ENCODE measurements at places on chromosomes 4 and X.
A peak's percentile ranks its signal among the peaks of the same experiment; 100 is the strongest.

DNA sequence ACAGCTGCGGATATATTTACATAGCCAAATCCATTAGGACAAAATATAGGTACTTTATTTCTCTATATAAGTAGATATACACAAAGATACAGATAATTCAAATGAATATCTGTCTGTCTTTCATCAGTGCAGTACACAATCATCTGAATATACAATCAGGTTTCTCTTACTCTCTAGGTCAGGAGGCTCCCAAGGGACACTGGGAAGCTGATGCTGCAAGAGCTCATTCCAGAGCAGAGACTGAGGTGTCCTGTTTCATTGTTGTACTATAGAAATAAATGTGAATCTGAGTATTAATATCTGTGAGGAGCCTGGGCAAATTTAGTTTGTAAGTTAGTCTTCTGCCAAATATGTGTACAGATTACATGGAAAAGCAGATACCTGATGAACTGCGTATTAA is 4.2 kb downstream of the TLL1 start:
- no peak for DNase-seq

GRCh38 chr4:108072300-108072699 is 82.6 kb downstream of the HADH start:
- DNase-seq = peak; percentile 43

- DNase-seq = no peak
These were observed 29.4 kb downstream of the ARAP2 start for GRCh38 chr4:36214735-36215485.

DNA sequence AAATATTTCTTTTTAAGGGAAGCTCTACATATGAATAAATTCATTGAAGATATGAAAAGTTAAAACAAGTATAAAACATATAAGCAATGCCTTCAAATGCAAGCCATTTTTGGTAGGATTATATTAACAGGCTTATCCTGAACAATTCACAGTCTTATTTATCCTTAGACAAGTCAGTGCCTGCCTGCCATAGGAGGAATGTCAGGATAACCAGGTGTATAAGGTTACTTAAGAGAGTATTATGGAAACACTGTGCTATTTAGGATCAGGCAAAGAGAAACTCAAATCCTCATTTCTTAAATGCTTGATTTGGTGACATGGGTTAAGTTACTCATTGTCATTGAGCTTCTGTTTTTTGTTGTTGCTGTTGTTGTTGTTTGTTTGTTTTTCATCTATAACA is 2029.9 kb upstream of the AGA start:
- no peak for DNase-seq

GRCh38 chrX:1190596-1191145 is 21.8 kb downstream of the CRLF2 start:
- no peak for DNase-seq

- DNase-seq = no peak
These were observed 112.0 kb upstream of the NDP start for GRCh38 chrX:44085209-44085608.

GRCh38 chr4:76023389-76023788 is at the start of gene CXCL10:
TSS of gene CXCL10 (minus strand) at chr4:76023497. CDS start at chr4:76023431, 66 bp downstream.
- peak; percentile 67 for DNase-seq

DNA sequence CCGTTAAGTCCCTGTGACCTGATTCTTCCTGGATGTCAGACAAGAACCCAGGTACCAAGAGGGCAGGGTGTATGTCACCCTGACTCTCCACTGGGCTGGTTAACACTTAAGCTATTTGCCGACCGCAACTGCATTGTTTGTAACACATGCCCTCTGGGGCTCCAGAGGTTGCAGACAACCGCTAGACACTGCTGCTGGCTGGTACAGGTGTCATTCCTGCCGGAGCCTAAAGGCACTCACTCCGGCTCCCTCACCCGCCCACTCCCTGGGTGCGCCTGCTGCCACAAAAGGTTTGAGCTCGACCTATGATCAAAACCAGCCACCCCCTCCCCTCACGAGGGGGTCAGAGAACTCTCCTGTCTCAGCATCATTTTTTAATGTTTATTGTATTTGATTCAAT is 208.2 kb downstream of the FAT4 start:
- DNase-seq = no peak

DNA sequence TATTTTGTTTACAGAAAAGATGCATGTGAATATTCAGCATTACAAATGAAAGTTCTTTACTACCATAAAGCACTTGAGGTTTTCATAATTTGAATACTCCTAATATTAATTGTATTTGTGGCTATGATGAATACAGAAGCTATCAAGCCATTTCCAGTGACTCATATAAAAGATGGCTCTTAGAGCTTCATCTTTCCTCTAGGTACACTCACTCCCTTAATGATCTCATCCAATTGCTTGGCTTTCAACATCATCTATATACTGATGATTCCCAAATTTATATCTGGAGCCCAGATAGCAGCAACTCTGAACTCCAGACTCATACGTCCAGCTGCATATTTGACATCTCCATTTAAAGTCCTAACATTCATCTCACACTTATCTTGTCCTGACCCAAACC is 183.4 kb upstream of the FAM241A start:
- no peak for DNase-seq

DNA sequence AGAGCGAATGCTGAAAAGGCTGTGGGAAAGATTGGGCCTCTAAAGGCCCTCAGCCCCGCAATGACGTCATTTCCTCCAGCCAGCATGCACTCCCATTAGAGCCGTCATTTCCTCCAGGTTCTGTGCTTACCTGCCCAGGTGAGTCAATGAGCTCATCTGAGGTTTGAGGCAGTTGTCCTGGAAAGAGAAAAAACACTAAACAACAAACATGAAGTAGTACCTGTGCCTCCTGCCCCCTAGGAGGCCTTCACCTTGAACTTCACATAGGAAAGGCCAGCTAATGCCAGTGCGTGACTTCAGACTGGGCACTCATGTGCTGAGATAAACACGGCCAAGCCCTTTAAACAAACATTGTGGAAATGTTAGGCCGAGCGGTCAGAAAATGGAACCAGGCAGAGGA is 55.9 kb downstream of the FHDC1 start:
- no peak for DNase-seq

DNA sequence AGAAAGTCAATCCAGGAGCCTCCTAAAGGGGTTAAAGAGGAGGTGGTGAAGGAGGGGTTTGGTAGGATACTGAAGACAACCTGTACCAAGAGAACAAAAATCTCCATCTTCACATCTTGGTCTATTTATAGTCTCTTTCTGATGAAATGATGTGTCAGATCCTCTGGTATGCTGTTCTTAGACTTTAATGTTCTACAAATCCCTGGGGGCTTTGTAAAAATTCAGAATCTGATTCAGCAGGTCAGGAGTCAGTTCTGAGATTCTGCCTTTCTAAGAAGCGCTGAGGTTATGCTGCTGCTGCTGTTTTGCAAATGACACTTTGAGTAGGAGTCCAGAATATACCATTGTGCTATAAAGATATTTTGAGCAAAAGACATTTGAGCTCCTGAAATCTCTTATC is 172.9 kb upstream of the GLRA2 start:
- no peak for DNase-seq

DNA sequence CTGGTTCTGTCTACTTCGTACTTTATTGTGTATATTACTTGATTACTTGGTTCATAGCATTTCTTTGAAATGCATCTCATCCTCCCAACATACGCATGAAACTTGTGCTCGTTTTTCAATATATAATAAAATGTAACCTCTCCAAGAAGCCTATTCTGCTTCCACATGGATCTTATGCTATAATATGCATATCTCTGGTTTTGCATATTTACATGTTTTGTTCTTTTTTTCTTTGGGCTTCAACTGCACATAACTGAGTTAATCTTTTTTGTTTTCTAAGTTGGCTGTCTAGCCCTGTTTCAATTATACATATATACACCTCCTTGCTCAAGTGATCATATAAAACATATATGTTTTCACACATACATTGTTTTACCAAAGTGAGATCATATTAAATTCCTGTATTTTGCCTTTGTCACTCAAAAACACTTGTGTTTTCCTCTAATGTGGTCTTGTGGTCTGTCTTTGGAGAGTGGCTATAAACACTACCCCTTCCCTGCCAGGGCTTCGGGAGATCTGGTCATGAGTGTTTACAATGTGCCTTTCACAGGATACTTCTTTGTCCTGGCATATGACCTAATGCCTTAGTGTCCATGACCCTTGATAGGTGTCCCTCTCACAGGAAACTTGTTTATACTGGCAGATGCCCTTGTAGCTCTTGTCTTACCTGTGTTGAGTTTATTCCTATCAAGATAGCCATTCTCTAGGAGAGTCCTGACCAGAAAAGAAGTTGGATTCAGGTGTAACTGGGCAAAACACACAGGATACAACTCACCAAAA is 17.6 kb downstream of the USP53 start:
- no peak for DNase-seq

DNA sequence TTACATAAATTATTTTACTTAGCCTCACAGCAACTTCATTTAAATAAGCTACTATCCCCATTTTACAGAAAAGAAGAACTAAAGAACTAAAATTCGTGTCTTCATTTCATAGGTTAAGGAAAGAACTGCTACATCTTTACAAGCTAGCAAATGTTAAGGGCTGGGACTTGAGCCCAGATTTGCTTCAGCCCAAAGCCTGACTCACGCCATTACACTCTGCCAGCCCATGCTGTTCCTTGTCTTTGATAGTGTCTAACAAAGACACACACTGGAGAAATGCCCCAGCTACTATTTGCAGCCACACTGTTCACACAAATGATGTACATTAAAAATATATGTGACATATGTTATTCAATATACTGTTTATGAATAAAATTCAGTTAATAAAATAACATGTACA is 29.0 kb upstream of the ERVMER34-1 start:
- DNase-seq = no peak

DNA sequence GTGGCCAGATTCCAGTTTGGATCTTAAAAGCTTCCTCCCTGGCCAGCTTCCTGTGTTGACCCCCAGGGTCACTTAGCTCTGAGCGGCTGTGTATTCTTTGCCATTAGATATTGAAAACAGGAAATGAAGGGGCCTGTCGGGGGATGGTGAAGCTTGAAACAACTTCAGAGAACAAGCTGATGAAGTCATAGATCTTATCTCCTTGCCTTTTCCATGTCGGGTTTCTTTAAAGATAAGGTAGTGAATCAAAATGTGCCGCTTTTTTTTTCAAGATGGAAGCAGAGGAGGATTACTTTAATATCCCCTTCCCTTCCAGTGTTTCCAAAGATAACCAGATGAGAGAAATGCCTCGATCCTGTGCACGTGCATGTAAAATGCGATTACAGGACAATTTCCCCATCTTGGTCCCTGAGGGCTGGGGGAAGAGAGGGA is 508.5 kb downstream of the MID1IP1 start:
- no peak for DNase-seq

DNA sequence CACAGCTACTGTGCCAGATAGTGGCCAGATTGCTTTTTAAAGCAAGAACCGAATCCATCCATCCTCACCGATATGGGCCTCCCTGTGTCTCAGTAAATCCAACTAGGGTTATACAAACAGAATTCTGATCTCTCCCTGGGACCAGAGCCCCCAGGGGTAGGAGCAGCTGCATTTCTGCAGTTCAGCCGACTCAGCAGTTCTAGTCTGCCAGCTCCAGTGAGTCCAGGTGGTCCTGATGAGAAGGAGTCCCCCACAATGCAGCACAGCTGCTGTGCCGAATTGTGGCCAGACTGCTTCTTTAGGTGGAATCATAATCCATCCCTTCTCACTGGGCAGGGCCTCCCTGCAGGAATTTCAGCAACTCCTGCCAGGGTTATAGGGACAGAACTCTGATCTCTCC is 532.9 kb downstream of the ACTRT1 start:
- no peak for DNase-seq

- DNase-seq = no peak
These were observed 1.7 kb downstream of the GDPD2 start for GRCh38 chrX:70424801-70425200.

DNA sequence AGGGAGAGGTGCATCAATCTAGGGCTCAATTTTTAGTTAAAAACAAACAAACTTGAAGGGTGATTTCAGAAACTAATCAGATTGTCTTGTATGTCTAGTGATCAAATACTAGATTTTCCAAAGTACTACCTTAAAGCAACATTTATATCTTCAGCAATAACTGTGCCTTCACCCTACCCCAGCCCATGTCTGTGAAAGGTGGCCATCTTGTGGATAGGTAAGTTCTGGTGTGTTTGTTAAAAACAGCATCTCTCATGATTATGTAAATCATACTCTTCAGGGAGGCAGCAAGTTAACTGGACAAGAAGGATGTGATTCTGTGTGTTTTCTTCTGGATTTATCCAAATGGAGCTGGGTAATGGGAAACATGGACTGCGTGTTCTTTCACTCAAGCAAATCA is 81.4 kb upstream of the ACSL1 start:
- DNase-seq = no peak

DNA sequence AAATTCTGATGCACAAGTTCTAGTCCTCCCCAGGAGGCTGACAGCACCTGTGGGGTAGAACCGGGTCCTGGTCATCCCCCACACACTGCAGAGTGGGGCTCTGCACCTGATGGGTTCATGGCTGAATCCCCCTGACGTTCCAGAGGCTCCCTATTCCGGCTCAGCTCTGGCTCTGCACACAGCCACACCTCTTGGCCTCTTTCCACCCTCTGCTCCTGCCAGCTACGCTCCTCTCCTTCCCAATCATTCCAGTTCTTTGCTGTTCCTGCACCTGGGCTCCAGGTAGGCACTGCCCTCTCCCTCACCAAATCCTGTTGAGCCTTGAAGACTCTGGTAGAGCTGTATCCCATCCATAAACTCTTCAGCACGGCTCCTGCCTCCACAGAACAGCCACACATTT is 75.5 kb downstream of the GATB start:
- no peak for DNase-seq

GRCh38 chrX:81301877-81302276 is 100.0 kb downstream of the SH3BGRL start:
- no peak for DNase-seq

DNA sequence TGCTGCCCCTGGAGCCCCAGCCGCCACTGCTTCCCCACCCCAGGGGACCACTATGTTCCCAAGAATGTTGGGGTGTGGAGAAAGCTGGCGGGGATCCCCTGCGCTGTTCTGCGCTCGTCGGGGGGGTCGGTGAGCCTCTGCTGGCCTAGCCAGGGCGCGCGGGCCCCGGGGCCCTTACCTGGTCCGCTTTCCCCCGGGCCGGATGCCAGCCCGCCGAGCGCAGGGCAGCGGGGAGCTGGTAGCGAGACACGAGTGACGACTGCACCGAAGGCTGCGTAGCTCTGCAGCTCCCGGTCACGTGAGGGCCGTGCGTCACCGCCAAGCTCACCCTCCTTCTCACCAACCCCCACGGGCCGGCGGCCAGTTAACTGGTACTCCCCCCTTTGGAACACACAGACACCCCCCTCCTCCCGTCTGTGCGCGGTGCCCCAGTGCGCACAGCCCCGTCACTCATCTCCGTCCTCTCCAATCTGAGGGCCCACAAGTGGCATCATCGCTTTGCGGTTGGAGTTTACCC is at the start of gene BEX1:
BEX1 (minus strand) TSS at position 254 of the 517 bp plus-strand sequence. CDS start 897 bp downstream, outside the sequence.
- DNase-seq = peak; percentile 76

- no peak for DNase-seq
These were observed 127.3 kb downstream of the ATP10D start for GRCh38 chr4:47612116-47613023.

- DNase-seq = no peak
These were observed 36.4 kb downstream of the CCNQ start for GRCh38 chrX:153562546-153562945.

- no peak for DNase-seq
These were observed 47.7 kb downstream of the RWDD4 start for GRCh38 chr4:183611210-183611830.
